ENCODE measurements at places on chromosomes 4 and X.

DNA sequence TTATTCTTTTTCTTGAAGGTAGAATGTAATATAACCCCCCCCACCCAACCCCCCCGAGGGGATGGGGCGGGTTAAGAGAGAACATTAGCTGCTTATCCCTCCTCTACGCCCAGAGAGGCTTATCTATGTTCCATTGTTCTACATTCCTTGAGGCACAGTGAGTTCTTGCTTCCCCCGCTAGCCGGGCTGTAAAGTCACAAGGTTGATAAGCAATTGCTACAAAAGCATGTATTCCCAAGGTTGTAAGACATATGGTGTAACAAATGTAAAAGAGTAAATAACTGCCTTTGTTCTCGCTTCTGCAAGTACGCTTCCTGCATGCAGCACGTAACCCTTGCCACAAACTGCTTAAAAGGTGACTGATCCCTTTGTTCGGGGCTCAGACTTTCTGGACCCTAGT, 8.2 kb downstream of the DCAF8L2 start:
- DNase-seq = no peak

- no peak for DNase-seq
These were observed 1.9 kb downstream of the UBL4A start for GRCh38 chrX:154484255-154485149.

- DNase-seq = no peak
These were observed 29.1 kb downstream of the UGDH start for GRCh38 chr4:39497909-39498726.

DNA sequence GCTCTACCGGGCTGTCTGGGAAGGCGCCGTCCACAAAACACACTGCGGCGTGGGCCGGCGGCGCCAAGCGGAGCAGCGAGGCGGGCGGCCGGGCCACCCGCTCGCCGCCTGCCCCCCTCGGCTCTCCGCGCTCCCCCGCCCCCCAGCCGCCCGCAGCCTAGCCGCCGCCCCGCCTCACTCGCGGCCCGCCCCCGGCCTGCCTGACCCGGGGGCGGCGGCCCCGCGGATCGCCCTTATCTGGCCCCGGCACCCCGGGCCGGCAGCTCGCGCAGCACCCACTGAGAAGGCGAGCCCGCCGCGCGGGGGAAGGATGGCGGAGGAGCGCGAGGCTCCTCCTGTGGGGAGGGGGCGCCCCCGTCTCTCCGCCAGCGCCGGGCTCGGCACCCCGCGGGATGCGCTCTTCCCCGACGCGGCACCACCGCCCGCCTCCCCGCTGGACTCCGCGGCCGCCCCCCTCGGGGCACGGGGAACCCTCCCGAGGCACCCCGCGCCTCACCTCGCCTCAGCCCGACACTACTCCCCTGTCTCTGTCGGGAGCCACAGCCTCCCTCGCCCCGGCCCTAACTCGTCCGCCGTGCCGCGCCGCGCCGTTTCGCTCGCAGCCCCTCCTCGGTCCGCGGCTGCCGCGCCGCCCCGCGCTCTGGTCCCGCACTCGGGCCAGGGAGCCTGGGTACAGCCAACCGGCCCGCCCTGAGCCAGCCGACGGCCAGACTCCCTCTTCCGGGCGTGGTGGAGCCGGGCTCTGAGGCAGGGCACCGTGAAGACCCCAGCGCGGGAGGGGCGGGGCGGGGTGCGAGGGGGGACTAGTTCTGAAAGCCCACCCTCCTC, 566 bp downstream of the ATP11C start:
- DNase-seq = peak; percentile 29

- DNase-seq = no peak
These were observed 16.4 kb upstream of the FAM9B start for GRCh38 chrX:9050331-9050730.

DNA sequence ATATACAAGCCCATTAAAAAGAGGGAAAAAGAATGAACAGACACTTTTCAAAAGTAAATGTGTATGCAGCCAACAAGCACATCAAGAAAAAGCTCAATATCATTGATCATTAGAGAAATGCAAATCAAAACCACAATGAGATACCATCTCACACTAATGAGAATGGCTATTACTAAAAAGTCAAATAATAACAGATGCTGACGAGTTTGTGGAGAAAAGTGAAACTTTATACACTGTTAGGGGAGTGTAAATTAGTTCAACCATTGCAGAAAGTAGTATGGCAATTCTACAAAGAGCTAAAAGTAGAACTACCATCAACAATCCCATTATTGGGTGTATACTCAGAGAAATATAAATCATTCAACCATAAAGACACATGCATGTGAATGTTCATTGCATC, 203.0 kb downstream of the ARAP2 start:
- DNase-seq = no peak

- no peak for DNase-seq
These were observed 118.7 kb upstream of the ANXA3 start for GRCh38 chr4:78432896-78433295.

- no peak for DNase-seq
These were observed 36.0 kb downstream of the STIM2 start for GRCh38 chr4:26896636-26897035.

DNA sequence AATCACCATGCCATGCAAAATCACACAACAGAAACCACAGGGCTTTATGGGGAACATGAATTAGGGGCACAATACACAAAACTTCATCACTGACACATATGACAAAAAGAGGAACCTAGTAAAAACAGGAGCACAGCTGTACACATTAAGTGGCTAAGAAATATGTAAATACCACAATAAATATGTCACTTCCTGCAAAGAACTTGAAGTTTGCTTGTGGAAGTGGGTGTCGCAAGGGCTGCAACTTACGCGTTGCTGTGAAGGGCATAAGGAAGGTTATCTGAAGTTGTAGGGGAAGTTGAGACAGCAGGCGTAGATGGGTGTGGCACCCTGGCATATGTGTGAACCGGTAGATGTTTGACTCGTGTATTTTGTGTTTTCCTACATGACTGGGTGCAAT, 42.4 kb downstream of the CLCN4 start:
- no peak for DNase-seq
